ENCODE measurements at places on chromosomes 1 and 21.

DNA sequence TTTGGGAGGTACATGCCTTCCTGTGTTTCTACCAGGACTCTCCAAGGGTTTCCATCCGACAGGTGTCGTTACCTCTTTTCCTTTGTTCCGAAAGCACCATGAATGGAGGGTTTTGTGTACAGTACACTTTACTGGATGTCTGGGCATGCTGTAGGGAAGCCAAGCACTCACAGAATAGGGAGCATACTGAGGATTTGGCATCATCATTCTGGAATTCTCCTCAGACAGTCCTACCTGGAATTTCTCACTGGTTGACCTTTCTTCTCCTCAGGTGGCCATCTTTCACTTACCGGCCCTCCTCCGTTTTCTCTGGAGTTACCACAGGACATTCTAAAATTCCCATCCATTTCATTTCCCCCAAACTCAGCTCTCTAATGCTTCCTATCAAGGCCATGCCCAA is 5.9 kb upstream of the MPL start:
- DNase-seq = no peak

- DNase-seq = no peak
Measured at GRCh38 chr1:37290718-37291117, 183.7 kb upstream of the ZC3H12A start.

DNA sequence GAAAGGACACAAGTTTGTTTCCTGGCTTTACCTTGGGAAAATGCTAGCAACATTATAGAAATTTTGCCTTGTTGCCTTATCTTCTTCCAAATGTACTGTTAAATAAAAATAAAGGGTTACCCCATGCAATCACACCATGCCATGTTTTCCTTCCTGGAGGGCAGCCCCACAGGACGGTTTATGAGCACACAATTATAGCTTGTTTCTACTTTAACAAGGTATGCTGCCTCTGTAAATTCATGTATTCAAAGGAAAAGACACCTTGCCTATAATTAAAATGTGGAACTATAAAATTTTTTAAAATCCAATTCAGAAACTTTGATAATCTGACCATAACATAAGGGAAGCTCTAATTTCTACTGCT is 63.4 kb downstream of the CAPN2 start:
- DNase-seq = no peak

- no peak for DNase-seq
Measured at GRCh38 chr1:155247667-155248553, 7.4 kb downstream of the ENTREP3 start.

DNA sequence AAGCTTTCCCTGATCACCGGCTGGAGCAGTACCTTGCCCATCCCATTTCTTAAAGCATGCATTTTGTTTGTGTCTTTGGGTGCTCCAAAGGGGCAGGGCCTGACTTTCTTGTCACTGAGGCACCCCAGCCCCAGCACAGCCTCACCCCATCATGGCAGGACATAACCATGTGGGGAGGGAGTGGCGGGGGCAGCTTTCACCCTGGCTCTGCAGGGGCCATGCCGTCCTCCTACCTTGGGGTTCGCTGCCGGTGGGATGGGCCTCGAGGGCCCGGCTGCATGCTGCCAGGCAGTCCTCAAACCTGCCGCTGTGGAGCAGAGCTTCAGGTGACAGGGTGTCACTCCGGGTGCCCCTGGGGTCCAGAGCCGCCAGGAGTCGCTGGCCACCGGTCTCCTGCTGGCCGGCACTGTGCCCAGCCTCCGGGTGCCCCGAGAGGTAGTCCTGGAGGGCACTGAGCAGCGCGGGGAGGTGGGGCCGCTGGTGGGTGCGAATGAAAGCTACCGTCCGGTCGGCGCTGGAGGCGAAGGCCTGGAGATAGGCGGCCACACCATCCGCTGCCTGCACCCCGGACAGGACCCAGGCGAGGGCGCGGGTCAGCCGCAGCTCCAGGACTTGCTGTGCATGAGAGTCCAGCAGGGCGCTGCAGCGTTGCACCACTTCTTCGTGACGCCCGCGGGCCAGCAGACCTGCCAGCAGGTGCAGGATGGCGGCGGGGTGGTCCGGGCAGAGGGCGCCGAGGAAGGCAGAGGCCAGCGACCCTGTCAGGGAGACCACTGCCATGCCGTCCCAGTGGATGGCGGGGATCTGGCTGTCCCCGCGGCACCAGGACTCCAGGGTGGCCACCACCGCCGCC is 1.5 kb downstream of the TTC34 start:
- no peak for DNase-seq

- DNase-seq = peak; percentile 34
Measured at GRCh38 chr1:32989160-32990050, 24.8 kb upstream of the RNF19B start.

GRCh38 chr1:43008115-43009060 is 49.7 kb upstream of the SLC2A1 start:
- DNase-seq = no peak

- no peak for DNase-seq
Measured at GRCh38 chr1:228267962-228268880, 60.4 kb downstream of the OBSCN start.

DNA sequence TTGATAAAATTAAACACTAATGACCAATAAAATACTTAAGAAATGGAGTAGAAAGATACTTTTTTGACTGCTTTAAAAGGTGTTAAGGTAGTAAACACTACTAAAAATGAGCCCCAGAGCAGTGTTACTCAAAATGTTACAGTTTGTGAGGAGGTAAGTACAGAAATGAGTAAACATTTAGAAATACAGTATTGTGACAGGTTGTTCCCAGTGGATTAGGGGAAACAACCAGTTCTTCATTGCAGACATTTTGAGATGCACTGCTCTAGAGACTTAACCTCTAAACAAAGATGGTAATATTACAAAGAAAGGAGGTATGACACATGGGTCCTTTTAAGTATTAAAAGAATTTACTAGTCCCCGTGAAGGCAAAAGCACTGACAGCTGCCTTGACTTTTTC is 12.7 kb downstream of the DHX9 start:
- DNase-seq = no peak

DNA sequence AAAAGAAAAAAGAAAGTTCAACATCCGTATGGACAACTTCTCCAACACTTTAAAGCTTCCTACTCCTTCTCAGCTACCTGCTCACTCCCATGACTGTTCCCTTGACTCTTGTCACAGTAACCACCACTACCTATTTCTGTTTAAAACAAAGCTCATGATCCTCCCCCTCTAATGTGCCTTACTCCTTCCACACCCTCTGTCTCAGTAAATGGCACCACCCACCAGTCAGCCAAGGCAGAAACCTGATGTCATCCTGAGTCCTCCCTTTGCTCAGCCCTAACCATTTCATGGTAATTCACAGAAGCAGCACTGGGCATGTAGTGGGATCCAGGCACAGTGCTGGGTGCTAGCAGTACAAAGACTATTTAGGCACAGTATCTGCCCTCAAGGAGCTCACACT is 63.0 kb upstream of the PPM1J start:
- no peak for DNase-seq

Data from CD4-positive, alpha-beta T cell treated with Interleukin-15 for 4 hours (primary cell).